Stimulated activated CD4-positive, alpha-beta T cell treated with anti-CD3 and anti-CD28 coated beads, Interleukin-1b, Interleukin-23, amount 100 ng/mL, for 48 hours (primary cell): ENCODE measurements at places on chromosomes 11 and 22.

GRCh38 chr11:85044911-85045310 lies 582.2 kb downstream of the DLG2 start:
- no peak for DNase-seq

- no peak for DNase-seq
Measured at GRCh38 chr11:3669742-3670183, 1.4 kb downstream of the CHRNA10 start.

DNA sequence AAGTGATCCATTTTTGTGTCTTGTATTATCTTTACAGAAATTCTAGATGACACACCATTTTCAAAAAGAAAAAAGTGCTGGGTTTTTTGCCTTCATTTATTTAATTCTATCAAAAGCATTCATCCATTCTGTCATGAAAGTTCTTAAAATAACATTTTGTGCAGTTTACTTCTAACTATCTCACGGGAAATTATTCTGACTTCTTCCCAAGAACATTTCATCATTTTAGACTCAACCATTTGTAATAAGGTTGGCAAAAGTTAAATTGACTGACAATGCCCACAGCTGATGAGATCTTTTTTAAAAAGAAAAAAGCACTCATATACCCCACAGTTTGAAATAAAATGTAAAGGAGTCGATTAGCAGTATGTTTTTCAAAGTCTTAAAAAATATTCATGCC lies 68.5 kb downstream of the SBF2 start:
- DNase-seq = no peak

DNA sequence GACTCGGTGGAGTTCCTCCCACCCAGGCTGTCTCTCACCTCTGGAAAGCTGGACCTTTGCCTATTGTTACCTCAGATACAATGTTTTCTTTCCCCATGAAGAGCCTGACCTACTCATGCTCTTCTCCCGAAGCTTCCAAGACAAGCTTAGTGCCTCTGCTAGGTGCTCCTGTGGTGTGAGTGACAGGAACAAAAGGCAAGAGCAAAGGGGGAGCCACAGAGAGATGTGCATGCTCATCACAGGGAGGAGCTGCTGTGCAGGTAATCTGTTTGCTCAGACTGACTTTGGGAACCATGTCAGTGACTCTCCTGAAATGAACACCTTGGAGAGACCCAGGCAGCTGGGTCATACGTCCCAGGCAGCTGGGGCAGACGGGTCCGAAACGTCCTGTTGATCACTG lies 53.6 kb upstream of the VSTM5 start:
- DNase-seq = no peak

DNA sequence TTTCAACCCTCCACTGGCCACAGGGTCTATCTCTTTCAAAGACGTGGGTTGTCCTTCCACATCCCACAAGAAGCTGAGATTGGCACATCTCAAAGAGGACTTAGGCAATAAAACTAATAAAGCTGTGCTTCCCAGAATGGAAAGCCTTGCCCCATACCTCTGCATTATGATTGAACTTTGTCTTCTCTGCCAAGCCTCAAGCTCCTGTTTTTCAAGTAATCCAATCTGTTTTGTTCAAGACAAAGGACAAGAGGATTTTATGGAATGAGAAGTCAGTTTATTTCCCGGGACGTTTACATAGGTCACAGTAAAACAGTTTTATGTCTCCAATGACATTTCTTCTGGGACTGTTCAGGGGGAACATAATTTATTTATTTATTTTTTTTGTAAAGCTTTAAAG lies 108.4 kb downstream of the GALNT18 start:
- no peak for DNase-seq

- no peak for DNase-seq
Measured at GRCh38 chr11:102196351-102196750, 86.1 kb downstream of the YAP1 start.

DNA sequence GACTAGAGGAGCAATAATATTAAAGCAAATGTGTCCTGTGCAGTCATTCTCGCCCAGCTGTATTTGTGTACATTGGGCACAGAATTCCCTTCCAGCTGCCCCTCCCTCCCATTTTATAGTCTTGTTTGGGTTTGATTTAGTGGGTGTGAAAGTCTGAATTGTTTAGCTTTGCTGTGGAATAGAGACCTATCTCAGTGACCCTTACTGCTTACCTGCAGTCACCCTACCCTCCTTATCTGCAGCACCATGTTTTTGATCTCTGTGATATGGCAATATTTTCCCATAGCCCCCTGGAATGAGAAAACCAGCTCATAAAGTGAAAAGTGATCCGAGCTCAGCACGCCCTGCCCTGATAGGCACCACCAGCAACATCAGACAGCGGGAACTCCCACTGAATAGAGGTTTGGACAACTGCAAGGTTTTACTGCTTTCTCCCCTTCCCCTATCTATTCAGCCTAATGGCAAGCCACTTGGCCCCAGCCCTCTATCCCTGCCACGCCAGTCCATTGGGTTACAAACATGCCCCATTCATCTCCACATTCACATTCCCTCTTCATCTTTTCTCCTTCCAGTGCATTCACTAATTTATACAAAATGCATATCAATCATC lies 199.0 kb downstream of the ETS1 start:
- no peak for DNase-seq

- DNase-seq = no peak
Measured at GRCh38 chr11:125588505-125588904, 4.1 kb upstream of the STT3A start.

DNA sequence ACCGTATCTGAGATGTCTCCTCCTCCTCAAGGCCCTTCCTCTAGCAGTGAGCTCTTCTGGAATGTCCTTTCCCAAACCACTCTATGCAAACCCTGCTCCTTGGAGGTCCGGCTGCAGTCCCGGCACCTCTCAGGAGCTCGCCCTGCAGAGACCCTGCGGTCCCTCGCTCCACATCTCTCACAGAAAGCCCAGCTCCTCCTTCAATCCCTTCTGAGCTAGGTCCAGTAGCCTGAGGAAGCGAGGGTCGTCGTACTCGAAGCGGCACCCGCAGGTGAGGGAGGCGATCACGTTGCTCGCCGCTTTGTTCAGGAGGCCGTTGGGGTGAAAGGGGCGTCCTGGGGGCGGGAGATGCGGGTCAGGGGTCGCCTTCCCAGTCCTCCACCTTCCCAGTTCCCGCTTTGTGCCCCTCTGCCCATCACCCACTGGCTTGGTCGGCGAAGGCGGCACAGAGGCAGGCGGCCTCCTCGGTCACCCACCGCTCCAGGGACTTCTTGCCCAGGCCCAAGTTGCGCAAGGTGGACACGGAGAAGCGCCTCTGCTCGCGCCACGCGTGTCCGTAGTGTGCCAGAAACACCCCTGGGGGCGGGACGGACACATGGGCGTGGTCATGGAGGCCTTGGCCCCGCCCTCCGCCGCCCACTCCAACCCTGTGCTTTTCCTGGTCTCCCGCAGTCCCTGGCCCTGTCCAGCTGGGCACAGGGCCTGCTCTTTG lies 21.5 kb upstream of the CYP2D6 start:
- DNase-seq = no peak

DNA sequence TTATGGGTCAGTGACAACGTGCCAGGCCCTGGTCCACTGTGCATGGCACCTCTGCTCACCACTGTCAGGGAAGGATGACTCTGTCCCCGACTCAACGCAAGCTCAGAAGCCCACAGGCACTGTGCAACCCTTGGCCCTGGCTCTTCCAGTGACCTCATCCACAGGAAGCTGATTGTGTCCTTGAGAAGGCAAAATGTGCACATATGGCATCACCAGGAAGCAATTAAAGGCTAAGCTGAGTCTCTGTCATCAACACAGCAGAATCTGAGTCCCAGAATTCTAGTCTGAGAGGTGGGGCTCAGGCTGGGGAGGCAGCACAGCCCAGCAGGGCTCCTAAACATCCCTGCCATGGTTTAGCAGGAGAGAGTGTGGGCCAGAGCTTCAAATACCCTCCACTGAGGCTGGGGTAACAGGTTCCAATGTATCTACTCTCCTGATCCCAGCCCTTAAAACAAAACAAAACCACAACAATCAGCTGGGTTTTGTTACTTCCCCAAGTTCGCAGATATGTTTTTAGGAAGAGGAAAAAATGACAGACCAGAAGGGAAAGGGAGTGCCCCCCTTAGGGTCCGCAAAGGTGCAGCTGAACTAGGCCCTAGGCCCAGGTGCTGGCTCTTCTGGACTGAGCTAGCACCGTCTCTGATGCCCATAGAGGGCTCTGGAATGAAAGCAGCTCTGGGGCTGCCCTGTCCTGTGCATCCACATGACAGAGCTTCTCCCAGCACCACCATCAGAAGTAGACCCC lies 33.5 kb upstream of the GNAZ start:
- DNase-seq = no peak

GRCh38 chr11:61480261-61480993 lies 28.1 kb upstream of the LRRC10B start:
- DNase-seq = no peak

DNA sequence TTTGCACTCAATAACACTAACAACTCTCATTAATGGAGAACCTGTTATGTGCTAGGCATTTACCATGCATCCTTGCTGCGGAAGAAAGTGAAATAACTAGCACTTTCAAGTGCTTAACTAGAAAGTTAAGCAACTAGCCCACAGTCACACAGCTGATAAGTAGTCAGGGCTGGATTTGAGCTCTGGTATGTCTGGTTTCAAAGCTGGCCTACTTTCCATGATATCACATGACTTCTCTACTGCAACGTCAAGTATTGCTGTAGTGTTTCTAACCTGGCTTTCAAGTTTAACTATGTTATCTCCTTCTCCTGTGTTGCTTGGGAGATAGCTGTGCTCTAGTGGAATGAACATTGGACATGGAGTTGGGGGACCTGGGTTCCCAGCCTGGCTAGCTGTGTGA lies 12.1 kb downstream of the SLC15A3 start:
- no peak for DNase-seq

DNA sequence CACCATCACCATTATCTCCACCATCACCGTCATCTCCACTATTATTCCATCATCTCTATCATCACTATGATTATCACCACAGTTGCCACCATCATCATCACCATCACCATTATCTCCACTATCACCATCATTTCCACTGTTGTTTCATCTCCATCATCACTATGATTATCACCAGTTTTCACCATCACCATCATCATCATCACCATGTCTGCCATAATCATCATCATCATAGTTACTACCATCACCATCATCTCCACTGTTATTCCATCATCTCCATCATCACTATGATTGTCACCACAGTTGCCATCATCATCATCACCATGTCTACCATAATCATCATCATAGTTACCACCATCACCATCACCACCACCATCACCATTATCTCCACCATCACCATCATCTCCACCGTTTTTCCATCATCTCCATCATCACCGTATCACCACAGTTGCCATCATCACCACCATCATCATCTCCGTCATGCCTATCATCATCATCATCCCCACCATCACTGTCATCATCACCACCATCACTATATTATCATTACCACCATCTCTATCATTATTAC lies 264.9 kb downstream of the BRD1 start:
- DNase-seq = no peak

DNA sequence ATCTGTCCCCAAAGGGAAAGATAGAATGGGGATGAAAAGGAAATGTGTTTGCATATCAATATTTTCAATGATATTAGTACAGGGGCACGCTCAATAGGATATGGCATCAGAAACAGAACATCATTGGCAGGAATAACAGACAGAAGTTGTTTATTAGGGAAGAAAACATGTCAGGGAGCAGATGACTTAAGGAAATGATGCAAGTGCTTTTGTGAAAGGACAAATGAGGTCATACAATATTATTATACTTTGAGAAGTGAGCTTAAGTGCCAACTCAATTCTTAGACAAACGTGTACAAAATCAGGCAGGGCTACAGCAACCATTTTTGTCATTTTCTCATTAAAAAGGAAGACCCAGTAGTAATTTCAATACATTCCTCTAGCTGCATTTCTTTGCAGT lies 388.4 kb downstream of the SOX6 start:
- no peak for DNase-seq

DNA sequence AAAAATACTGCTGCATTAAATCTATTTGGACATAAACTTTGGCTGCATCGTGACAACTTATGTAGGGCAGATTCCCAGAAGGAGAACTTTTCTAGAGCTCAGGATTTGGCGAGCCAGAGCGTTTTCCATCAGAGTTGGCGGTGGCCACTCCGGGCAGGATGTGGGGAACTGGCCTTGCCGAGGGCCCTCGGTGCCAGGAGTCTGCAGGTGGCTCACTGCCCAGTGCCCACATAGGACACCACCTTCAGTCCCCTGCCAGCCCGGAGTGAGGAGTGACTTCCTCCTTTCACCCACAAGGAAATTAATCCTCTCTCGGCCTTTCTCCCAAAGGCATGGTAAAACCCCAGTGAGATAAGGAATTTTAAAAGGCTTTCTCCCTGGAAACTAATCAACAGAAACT lies 1.6 kb upstream of the LGALS2 start:
- no peak for DNase-seq

DNA sequence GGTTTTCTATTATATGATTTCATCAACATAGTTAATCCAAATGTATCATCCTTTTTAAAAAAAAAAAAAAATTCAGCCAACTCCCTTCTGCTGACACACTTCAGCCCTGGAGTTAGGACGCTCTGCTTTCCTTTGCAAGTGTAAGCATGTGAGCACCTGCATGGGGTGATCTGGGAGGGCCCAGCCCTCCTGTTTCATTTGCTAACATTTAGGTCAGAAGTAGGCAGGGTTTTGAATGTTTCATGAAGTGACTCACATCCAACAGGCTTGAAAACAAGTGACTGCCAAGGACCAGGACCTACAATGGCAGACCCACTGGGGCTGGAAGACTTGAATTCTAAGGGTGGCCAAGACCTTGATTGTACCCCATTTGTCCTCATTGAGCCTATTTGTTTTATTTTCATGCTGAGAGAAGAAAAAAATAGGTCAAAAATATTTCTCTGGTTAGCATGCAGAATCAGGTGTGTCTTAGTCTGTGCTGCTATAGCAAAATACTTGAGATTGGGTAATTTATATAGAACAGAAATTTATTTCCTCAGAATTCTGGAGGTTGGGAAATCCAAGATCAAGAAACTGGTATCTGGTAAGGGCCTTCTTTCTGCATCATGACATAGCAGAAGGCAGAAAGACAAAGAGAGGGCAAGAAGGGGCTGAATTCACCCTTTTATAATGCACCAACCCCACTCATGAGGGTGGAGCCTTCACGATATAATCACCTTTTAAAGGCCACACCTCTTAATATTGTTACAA lies 137.6 kb downstream of the CD44 start:
- peak; percentile 44 for DNase-seq

DNA sequence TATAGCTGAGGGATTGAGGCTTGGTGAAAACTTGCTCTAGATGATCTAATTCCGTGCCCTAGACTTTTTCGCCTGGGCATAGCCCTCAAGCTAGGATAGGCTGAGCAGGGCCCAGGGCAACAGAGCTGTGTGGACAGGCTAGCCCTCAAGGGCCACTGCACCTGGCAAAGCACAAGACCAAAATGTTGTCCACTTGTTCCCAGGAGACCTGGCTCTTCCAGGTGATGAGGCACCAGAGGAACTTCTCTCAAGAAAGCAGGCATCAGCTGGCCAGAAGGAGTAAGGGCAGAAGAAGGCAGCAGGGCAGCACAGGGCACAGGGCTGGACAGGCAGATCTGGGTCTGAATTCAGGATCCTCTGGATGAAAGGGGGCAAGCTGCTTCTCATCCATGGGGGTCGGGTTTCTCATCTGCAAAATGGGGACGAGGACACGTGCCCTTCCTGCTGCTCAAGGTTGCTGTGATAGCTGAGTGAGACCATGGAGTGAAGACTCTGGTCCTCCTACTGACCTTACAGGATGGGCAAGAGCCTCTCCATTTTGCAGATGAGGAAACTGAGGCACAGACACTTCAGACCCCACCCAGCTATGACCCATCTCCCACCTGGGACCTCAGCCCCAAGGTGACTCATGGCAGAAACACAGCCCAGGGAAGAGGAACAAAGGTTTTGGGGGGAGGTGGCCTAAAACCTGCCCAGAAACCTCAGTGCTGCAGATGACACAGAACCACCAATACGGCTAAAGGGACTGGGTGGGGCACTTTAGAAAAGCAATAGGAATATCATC lies 42.2 kb upstream of the PRDM11 start:
- no peak for DNase-seq
